ENCODE measurements at places on chromosomes 6 and 20.

DNA sequence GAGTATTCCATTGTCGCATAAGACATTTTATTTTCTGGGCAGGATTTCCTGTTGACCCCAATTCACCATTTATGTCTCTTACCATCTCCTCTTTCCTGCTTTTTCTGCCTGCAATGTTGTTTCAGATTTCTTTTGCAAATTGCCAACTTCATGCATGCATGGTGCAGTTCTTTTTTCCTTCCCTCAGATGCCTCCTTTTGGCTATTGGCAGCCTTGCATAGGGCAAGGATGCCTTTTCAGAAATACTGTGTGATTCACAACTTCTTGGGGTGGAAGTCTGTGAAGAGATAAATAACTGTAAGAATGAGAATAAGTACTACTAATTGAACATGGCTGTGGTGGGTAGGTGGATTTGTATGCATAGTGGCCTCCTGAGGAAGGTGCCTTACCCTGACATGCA, 116.7 kb downstream of the SOX4 start:
- DNase-seq, result peak; percentile 41

DNA sequence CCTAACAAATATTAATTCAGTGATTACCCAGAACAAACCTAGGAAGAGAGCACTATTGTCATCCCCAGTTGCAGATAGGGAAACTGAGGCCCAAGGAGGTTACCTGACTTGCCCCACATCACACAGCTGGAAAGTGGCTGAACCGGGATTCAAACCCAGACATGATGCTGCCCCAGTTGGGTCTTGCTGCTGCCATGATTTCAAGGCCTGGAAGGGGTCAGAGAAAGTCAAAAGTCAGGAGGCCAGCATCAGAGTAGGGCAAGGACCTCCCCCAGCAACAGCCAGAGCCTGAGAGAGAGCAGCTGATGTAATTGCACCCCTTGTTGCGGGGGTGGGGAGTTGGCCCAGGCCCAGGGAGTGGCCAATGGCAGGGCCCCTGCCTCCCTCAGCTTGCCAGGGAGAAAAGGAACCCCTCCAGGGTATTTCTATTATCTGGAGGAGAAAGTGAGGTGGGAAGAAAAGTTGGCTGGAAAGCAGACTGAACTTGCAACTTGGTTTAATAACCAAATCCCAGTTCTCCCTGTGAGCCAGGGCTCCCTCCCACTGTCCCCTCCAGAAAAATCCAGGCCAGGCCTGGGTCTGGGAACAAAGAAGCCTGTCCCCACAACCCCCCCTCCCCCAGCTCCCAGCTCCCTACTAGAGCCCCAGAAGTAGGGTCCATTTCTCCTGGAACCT, 83.6 kb downstream of the MRPL14 start:
- no peak for DNase-seq

- no peak for DNase-seq
Measured at GRCh38 chr6:71476371-71476770, 187.8 kb downstream of the OGFRL1 start.

DNA sequence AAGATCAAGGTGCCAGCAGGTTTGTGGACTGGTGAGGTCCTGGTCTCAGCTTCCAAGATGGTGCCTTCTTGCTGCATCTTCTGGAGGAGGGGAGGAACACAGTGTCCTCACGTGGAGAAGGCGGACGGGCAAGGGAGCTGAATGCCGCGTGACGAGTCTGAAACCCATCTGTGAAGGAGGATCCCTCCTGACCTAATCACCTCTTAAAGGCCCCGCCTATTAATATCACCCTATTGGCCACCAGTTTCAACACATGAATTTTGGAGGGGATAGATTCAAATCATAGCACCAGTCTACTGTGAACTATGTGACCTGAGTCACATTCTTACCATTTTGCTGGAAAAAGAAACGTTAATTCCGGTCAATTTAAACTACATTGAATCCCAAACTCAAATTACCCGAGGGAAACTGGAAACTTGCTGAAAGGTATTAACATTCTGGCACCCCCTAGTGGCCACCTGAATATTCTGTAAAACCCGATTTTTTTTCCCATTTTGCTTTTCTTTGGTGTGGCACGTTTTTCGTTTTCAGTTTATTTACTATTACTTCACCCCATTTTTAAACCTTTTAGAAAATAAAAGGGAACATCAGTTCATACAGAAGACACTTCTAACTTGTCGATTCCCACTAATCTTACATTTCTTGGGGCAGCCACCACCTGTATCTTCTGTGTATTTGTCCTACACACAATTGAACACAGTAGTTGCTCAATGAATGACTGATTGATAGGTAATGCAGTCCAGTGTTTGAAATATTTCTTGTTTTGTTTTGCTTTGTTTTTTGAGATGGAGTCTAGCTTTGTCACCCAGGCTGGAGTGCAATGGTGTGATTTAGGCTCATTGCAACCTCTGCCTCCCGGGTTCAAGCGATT, 17.9 kb upstream of the CCDC170 start:
- peak; percentile 30 for DNase-seq

DNA sequence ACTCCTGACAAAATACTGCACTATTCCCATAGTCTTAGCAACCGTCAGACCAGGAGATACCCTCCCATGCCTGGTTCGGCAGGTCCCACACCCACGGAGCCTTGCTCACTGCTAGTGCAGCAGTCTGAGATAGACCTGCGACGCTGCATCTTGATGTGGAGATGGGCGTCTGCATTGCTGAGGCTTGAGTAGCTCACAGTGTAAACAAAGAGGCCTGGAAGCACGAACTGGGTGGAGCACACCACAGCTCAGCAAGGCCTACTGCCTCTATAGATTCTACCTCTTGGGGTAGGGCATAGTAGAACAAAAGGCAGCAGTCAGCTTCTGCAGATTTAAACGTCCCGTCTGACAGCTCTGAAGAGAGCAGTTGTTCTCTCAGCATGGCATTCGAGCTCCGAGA, 25.4 kb downstream of the TMEM244 start:
- DNase-seq, result no peak

DNA sequence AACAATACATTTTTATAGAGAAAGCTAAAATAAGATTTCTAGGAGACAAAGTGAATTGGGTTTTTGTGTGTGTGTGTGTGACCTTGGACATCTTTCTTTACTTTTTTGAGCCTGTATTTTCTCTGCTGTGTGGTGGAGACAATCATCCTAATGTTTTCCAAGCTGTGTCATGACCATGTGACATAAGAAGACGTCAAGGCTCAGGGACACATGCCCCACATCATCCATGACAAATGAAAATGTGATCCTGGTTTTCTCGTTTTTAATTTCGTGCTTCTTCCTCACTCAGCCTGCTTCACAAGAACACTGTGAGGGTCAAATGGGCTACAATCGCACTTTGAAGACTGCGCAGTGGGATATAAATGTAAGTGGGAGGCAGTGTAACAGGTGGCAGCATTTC, 3.9 kb upstream of the BTNL2 start:
- DNase-seq, result peak; percentile 91

DNA sequence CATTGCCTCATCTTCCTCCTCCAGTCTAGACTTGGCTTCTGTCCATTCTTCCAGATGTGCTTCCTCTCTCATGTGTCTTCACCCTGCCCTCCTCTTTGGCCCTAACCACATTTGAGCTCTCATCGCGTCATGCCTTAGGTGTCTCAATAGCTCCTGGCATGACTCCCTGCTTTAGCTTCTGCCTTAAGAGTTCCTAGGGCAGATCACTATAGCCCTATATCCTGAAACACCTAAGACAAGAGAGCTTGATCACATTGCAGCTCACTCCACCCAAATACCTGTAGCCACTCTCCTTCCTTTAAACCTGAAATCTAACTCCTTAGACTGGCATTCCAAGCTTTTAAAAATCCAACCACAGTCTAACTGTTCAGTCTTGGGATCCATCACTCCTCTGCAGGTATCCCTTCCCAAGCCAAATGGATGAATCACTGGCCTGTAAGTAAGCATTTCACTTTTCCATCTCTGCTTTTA, 69.0 kb upstream of the STXBP5 start:
- no peak for DNase-seq

GRCh38 chr6:154806804-154807203, 73.6 kb downstream of the SCAF8 start:
- no peak for DNase-seq

DNA sequence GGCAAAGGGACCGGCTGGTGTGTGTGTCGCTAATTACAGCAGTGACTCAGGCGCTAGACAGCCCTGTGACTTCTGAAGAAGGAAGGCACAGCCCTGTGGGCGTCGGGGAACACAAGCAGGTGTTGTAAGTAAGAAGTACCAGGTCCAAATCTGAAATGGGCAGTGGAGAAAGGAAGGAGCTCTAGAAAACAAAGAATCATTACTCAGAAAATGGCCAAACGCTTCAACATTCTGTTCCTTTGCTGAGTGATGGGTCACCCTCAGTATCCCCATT, 106.8 kb downstream of the PXDC1 start:
- no peak for DNase-seq

- DNase-seq, result no peak
Measured at GRCh38 chr6:10615675-10616074, 78.7 kb downstream of the C6orf52 start.

DNA sequence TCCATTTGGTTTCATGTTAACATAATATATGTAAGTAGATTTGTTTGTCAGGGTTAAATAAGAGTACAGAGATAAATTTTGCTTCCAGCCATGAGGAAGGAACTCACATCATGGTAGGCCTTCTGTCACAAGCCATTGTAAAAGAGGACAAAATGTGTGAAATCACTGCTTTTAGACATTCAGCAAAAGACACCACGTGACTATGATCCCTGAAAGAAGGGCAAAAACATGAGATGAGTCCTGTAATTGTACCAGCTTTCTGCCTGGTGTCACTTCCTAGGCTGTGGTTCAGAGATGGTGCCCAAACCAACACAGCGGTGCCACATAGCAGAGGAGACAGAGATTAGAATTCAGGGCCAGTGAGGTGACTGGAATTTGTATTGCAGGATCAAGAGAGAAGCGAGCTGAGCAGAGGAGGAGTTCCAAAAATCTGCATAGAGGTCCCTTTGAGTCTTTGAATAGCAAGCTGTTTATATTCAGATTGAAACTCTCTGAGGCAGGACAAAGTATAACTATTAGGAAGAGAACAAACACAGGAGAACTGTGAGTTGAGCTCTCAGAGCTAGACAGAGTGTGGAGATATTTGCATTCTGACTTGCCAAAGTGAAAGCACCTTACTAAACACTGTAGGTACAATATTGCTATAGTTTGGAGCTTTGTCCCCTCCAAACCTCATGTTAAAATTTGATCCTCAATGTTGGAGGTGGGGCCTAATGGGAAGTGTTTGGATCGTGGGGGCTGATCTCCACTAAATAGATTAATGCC, 52.6 kb upstream of the PDE7B start:
- no peak for DNase-seq

DNA sequence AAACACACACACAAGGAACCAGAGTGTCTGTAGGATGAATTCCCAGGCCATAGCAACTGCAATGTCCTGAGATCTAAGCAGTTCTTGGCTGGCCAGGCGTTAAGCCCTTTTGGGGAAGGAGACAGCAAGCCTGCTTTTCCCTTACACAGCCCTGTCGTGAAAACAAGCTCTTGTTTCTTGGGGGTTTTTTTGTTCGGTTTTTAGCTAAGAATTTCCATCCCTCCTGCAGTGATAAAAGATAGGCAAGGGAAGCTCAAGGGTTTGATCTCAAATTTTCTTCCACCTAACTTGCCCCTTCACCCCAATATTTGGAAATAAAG, 1.5 kb downstream of the TNFRSF21 start:
- no peak for DNase-seq

DNA sequence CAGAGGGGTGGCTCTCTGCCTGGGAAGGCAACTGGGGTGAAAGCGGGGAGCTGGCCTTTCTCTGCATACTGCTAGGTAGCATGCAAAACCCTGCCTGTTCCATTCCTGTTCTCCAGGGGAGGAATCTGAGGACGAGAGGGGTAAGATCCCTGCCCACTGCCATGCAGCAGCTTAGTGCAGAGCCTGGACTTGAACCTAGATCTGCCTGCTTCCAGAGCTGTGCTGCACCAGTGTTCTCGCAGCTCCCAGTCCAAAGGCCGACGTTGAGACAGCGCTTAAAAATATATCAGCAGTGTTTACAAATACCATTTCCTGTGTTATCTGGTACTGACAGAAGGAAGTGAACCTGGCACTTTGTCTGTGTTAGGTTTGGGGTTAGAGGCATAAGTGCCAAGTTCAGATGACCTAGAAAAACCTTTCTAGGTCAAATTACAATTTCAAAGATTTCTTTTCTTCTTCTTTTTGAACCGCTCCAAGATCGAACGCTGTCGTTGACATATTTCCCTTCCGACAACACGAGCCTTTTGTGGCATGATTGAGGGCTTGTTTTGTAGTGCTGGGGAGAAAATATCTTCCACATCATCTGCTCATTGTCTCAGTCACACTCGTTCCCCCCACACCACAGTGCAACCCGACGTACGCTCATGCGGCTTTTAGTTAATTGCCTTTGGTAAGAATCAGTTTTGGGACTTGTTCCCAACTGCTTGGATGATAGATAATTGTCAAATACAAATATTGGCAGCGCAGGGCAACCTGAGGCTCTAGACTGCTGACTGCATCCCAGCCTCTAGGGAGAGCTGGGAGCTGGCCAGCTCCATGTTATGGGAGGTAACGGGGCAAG, 44.6 kb downstream of the TOX2 start:
- no peak for DNase-seq

- DNase-seq, result no peak
Measured at GRCh38 chr6:157177731-157178336, 145.5 kb downstream of the TMEM242 start.

DNA sequence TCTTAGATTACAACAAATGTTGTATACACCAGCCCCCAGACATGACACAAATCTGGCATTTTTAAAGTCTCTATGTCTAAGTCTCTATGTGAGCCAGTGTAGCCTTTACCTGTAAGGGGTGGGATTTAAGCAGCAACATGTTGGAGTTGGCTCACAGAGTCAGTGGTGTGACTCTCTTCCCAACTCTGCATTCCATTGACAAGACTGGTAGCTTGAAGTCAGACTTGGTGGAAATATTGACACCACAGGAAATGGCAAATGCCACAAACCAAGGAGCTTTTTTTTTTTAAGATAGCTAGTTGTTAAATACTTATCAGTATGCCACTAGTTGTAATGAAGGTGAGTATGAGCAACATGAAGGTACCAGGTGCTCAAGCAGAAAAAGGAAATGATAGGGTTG, 103.1 kb upstream of the SMLR1 start:
- no peak for DNase-seq

DNA sequence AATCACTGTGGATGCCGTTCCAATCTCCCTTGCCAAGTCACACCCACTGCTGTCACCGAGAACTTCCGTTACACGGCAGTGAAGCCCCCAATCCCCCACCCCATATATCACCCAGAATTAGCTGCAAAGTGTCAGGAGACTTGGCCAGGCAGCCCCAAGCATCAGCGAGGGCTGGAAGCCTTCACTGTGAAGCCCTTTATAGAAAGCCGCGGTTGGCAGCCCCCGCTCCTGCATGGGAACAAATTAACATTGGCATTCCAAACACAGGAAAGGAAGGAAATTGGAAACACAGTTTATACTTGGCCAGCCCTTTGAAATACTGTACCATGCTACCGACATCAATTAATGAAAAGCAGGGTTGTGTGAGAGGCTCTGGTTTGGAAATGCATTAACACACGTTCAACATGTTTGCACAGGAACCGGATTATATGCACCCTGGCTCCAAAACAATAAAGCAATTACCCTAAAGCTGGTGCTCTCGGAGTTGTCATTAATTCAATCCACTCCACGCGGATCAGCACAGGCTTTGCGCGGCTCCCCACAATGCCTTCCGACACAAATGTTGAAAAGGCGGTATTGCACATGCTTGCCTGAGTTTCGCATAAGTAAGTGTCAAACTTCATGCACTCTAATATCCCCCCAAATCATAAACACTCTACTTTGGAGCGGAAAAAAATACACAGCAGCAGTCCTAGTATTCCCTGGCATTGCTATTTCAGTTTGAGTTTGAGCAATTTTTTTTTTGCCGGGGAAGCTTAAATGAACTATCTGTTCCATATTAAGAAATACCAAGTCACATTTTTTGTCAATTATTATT, 7.1 kb downstream of the BMP7 start:
- DNase-seq, result no peak

GRCh38 chr6:11712760-11713159, 65.8 kb downstream of the ADTRP start:
- no peak for DNase-seq

All from foreskin melanocyte (primary cell).